Right forelimb (tissue), 1 donor: ENCODE measurements at places on chromosomes 16 and 17.

GRCh38 chr16:29784901-29785500 is 5.5 kb upstream of the KIF22 start:
- peak; percentile 78 for DNase-seq

DNA sequence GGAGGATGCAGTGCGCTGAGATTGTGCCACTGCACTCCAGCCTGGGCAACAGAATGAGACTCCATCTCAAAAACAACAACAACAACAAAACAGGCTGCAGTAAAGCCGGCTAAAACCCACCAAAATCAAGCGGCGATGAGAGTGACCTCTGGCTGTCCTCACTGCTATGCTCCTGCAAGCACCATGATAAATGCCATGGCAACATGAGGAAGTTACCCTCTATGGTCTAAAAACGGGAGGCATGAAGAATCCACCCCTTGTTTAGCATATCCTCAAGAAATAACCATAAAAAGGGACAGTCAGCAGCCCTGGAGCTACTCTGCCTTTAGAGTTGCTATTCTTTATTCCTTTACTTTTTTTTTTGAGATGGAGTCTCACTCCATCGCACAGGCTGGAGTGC is 8.4 kb upstream of the LGALS3BP start:
- no peak for DNase-seq

GRCh38 chr16:82715160-82715559 is 88.4 kb downstream of the CDH13 start:
- no peak for DNase-seq

GRCh38 chr17:38789185-38789584 is 10.2 kb downstream of the PIP4K2B start:
- no peak for DNase-seq

DNA sequence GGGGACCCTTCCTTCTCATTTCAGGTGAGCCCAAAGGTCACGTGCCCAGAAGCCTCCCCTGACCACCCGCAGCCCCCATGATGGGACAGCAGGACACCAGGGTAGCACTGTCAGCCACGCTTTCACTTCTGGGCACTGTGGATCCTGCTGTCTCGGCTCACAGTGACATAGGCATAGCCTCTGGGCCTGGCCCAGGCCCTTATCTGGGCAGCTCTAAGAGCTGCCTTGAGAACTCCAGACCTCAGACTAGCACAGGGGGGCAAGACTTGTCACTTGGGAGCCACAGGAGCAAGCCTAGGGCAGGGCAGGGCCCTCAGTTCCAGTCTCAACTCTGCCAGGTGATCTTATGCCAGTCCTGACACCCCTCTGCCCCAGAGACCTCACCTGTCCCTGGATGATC is 4.7 kb downstream of the NATD1 start:
- DNase-seq = no peak

DNA sequence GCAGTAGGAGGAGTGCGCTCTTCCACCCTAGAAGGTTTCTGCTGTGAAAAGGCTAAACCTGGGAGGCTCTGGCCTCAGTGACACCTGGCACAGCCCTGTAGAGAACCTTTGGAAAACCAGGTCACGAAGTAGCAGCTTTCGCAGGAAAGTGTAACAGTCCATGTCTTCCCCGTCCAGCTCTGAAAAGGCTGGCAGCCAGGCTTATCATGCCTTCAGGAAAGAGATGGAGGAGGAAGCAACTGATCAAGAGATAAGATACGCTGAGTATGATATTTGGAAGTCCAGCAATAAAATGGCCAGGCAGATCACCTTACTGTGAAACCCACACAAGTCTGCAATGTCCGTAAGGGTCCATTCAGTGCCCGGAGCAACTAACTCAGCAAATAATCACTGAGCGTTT is 22.3 kb downstream of the TUBD1 start:
- DNase-seq = no peak

- no peak for DNase-seq
Observed at GRCh38 chr16:22859925-22860324, 46.0 kb downstream of the HS3ST2 start.

DNA sequence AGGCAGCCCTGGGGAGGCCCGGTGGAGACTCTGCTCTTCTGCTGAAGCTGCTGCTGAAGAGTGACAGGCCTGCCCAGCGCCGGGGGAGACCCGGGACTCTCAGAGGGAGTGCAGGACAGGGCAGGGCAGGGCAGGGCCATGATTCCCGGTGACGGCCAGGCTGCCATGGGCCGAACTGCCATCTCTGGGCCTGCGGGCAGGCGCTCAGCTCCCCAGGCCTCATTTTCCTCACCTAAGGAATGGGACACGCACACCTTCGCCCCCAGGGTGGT is 22.6 kb upstream of the SSTR5 start:
- no peak for DNase-seq

DNA sequence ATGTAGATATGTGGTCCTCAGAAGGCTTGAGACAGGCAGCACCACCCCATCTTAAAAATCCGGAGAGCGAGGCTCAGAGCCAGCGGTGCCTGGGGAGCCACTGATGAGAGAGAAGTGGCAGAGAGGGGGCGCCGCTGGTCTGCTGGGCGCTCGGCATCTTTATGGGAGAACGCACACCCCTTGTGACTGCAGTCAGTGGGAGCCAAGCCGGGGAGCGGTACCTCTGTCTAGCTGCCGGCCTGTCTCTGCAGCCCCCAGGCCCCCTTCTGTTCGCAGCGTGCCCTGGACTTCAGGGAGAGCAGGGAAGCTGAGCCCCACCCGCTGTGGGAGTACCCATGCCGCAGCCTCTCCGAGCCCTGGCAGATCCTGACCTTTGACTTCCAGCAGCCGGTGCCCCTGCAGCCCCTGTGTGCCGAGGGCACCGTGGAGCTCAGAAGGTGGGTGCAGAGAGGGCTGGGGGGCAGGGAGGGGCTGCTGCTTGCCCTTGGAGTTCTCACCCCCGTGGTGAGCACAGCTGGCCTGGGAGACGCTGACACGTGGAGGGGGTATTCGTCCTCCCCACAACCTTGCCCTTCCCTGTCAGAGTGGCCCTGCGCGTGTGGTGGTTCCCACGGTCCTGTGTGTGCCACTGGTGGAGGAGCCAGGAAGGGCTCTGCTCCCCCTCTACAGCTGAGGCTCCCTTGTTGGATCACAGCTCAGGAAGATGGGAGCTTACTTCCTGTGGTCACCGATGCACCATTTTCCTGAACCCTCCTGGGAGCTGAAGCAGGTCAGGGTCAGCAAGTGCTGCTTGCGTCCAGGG is 44.8 kb downstream of the PRMT7 start:
- no peak for DNase-seq

DNA sequence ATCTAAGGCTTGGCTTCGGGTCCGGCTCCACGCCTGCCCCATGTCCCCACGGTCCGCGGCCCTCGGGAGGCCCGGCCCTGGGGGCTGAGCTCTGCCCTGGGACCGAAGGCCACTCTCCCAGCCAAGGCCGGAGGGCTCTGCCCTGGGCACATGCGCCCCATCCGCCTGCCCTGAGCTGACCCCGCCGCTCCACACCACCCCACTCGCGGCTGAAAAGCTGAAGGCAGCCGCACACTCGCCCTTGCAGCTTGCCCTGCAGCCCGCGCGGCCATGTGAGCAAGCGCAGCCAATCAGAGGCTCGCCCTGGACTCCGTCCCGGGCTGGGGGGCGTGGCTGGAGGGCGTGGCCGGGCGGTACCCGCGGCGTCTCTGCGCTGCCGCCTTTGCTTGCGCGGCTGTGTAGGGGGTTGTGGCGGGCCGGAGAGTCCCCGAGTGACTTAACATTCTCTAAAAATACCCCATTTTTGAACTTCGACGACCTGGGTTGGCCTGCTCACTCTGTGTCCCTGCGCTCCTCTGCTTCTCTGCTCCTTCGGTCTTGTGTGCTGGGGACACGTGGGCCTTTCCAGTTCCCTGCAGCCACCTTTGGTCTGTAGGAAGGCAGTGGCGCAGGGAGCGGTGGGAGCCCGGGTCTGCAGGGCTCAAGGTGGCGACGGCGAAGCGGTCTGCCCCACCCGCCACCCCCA is 8.8 kb upstream of the MAP2K3 start:
- DNase-seq = peak; percentile 94

DNA sequence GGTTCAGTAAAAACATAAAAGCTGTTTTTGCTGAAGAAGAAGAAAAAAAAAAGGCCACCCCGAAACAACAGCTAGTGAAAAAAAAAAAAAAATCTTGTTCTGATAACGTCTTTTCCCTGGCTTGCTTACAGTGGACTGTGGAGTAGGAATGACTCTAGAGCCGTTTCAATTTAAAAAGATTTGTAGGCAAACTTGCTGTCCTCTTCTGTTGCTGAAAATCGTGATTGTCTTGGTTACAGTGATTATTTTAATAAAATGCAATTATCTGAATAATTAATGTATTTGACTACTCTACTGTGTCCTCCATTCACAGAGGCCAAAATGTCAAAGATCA is 190.6 kb upstream of the TBX2 start:
- DNase-seq = no peak

- DNase-seq = peak; percentile 68
Observed at GRCh38 chr17:48804936-48805411, 12.1 kb downstream of the TTLL6 start.

DNA sequence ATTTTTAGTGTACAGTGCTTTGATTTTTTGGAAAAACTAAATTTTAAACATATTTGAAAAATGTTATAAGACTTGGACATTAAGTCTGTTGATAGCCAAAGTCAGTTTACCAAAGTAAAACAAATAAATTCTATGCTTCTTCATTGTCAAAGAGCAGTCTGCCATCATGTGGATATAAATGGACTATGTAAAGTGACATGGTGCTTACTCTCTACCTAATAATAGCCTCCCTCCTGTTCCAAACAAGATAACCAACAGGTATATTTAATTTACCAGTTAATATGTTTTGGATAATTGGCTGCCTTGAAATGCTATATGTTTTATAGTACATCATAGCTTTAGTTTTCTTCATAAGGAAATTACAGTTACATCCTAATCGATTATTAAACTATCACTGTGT is 15.9 kb downstream of the TAF15 start:
- no peak for DNase-seq

GRCh38 chr17:81564778-81565177 is 12.6 kb upstream of the FAAP100 start:
- DNase-seq = no peak

DNA sequence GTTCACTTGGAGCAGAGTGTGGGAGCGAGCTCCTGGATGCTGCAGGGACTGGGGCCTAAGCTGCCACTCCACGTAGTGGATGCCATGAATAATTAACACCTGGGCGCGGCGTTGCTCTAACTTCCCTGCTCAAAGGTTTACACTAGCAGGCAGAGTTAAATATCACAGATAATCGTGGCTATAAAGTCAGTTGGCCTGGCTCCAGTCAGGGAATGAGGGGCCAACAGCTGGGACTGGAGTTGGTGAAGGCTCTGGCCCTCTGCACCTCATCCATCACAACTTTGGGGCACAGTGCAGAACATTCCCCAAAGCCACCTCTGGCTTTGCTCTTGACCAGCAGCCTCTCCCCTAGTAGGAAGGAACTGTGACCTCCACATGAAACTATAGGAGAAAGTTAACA is 10.9 kb downstream of the HOXB4 start:
- no peak for DNase-seq

- no peak for DNase-seq
Observed at GRCh38 chr16:64679976-64680690, 441.7 kb downstream of the CDH11 start.

DNA sequence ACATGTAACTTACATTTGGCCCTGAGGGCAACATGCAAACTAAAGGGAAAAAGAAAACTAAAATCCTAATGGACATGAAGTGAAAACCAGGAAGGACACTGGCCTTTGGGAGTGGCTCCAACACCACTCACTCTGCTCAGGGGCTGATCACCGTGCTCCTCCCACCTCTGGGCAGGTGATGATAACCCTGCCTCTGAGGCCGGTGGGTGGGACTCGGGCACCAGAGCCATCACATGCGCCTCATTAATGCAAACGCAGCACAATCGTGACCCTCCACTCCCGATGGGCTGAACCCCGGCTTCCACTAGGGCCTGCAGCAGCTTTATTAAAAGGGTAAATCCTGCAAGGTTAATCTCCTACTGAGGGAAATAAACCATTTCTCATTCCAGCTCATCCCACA is 4.7 kb downstream of the KLHDC4 start:
- DNase-seq = no peak

DNA sequence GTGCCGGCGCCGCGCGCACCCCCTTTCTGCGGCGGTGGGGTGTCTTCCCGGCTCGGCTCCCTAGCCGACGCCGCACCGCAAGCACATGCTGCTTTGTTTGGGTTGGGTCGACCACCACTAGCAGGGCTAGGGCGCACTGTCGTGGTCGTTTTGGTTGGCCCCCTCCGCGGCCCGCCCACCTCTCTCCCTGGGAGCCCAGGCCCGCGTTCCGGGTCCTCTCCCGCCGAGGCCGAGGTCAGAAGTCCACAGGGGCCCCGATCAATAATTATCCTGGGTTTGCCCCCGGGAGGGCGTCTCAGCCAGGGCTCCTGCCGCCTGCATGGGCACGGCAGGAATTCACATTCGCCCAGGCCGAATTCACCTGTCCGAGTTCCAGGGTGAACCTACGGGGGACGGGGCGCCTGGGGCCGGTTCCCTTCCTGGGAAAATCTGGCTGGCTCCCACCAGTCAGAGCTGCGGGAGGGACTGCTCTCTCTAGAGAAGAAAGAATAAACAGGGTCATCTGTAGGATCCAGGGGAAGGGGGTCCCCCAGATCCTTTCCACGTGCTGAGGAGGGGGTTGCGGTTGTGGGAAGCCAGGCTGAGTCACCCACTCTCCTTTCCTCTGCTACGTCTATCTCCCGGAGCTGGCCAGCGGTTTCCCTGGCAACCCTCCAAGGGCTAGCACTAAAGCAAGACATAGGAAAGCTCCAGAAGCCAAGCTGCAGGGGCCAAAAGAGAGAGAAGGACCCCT is 584 bp upstream of the STAT5B start:
- peak; percentile 68 for DNase-seq

- DNase-seq = no peak
Observed at GRCh38 chr17:66789961-66790437, 44.9 kb upstream of the CACNG5 start.

DNA sequence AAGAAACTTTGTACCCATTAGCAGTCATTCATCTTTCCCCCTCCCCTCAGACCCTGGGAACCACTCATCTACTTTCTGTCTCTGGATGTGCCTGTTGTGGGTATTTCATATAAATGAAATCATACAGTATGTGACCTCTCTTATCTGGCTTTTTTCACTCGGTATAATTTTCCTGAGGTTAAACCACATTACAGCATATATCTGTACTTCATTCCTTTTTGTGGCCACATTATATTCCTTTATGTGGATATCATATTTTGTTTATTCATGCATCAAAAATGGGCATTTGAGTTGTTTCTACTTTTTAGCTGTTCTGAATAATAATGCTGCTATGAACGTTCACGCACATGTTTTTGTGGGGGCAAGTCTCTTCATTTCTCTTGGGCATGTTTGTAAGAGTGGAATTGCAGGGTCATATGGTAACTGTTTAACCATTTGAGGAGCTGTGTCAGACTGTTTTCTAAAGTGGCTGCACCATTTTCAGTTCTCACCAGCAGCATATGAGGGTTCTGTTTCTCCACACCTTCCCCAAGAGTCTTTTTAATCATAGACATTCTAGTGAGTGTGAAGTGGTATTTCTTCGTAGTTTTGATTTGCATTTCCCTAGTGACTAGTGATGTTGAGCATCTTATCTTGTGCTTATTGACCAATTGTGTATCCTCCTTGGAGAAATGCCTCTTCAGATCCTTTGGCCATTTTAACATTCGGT is 3.8 kb downstream of the SNX29 start:
- DNase-seq = no peak
